ENCODE measurements at places on chromosomes 3 and 15. TPM values are rescaled to one million over a fixed set of nuclear protein-coding genes. Genes with fewer than 3 reads are reported as not detected.

Gene RYR3
- total RNA-seq = 1.7 TPM

DNA sequence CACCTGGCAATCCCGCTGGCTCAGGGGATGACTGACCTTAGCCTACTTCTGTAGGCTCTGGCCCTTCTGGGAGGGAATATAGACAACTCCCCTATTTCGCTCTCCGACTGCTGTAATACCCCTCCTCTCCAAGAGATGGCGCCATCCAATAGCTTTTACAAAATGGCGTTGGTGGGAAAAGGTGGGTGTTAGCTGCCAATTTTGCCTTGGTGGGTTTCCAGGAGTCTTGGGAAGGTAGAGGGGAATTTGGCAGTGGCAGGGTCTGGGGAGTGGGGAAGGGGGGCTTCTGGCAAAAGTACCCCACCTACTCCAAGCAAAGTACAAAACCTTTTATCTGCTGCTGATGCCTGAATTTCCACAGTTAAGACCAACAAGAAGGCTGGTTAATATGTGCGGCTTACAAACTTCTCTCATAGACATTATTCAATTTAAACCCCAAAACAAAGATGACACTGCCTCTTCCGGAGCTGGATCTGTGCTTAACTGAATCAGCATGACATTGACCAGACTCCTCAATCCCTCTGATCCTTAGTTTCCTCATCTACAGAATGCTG is 62.1 kb downstream of the RASGRF1 start:
- no peaks in the 10 kb centered on the region for H3K36me3 ChIP-seq
- H3K4me3 ChIP-seq = no peak overlapping the region
- no peak overlapping the region for H3K27ac ChIP-seq
- no peaks in the 10 kb centered on the region for H3K4me1 ChIP-seq
- no peaks in the 10 kb centered on the region for H3K27me3 ChIP-seq
- no peak for DNase-seq

Gene PLCB2
- total RNA-seq = 179 TPM

DNA sequence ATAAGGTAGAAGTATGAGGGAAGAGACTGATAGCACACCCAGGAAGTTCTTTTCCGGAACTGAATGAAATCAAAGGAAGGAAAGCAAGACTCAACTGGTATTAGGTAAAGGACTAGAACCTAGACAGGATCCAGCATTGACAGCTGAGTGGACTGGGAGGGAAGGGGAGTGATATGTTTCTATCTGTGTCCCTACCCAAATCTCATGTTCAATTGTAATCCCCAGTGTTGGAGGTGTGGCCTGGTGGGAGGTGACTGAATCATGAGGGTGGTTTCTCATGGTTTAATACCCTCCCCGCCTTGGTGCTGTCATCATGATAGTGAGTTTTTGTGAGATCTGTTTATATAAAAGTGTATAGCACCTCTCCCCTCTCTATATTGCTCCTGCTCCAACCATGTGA is 415.9 kb upstream of the KCNMB2 start:
- DNase-seq = no peak
- H3K27ac ChIP-seq = no peak overlapping the region
- H3K36me3 ChIP-seq = no peaks in the 10 kb centered on the region
- no peaks in the 10 kb centered on the region for H3K27me3 ChIP-seq

DNA sequence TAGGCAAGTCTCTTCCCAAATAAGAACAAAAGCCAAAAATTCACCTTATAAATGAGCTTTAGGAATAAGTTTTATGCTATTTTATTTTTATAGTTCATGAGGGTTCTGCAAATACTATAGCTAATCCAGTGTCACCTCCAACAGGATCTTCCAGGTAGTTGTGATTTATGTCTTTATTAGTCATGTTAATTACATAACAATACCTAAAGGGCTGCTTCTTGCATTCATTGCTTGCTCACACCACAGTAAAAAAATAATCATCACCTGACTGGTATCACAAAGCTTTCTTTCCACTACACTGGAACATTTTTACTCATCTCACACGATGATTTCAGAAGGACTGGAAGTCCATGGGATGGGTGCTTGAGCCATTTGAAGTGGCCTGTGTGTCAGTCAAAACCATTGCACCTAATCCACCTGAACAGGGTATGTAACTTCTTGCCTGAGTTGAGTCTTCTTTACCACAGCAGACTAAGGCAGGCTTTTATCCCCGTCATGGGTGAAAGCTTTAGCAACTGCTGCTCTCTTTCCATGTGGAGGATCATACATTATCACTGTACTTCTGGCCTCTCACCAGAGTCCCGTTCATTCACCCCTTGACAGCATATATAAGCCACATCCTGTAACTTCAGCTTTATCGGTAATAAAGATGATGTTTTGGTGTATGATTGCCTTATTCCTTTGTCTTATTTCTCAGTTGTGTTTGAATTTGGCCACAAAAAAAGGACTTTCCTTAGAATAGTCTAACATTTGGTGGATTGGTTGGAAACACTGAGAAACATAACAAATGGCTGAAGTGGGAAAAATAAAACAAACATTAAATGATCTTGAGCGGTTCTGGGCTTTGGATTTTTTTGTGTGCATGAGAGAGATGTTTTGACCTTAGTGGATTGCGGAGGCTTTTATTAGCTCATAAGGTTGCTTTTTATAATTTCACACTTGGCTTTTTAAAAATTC is 382.6 kb upstream of the THBS1 start:
- no peak overlapping the region for H3K27ac ChIP-seq
- H3K4me3 ChIP-seq = no peak overlapping the region
- H3K36me3 ChIP-seq = no peaks in the 10 kb centered on the region
- H3K27me3 ChIP-seq = no peaks in the 10 kb centered on the region

DNA sequence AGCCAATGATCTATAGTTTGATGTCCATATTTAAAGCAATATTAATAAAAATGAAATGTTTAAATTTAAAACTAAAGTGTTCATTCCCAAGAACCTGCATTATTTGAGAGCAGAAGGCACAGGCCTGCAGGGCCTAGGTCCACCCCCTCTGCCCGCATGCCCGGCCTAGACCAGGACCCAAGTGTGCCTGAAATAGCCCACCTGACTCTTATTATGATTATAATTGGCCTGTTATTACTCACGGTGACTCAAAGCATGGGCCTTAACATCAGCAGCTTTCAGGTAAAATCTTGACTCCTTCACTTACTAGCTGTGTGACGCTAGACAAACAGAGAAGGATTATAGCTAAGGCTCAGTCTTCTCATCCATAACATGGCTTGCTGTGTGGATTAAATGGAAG is 128.8 kb downstream of the PLCL2 start:
- H3K36me3 ChIP-seq = peaks cover 16% of the 10 kb centered on the region
- no peak overlapping the region for H3K4me3 ChIP-seq
- no peak for DNase-seq
- no peaks in the 10 kb centered on the region for H3K27me3 ChIP-seq

Gene CFAP100
- not detected for total RNA-seq

- peaks cover 5% of the 10 kb centered on the region for H3K27me3 ChIP-seq
- DNase-seq = no peak
- no peaks in the 10 kb centered on the region for H3K4me1 ChIP-seq
- H3K36me3 ChIP-seq = no peaks in the 10 kb centered on the region
- H3K4me3 ChIP-seq = no peak overlapping the region
These were observed 78.5 kb downstream of the KBTBD8 start for GRCh38 chr3:67076607-67077006.

Gene ABHD10
- total RNA-seq = 43.6 TPM

DNA sequence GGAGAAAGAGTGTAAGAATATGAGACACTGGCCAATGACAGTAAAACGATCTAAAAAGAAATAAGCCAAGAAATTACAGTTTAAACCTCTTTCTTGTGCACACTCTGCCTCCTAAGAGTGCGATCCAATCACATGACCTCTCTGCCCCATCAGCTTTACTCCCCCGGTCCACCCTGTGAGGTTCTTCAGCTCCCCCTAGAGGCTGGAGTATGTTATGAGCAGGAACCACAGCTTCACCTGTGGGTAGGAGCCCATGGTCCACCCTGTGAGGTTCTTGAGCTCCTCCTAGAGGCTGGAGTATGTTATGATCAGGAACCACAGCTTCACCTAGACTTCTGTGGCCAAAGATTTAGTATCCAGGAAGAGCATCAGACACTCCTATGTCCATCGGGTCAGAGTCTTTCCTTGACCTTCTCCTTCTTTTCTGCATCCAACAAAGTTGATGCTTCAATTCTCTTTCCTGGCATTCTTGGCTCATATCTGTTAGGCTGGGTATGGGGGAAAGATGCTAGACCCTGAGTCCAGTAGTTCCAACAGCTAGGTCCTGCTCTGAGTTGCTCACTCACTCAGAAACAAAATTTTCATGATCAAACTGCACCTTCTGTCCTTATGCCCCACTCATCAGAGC is 164.0 kb downstream of the MINAR1 start:
- H3K4me3 ChIP-seq = no peak overlapping the region
- no peaks in the 10 kb centered on the region for H3K27me3 ChIP-seq
- DNase-seq = no peak
- no peaks in the 10 kb centered on the region for H3K36me3 ChIP-seq

DNA sequence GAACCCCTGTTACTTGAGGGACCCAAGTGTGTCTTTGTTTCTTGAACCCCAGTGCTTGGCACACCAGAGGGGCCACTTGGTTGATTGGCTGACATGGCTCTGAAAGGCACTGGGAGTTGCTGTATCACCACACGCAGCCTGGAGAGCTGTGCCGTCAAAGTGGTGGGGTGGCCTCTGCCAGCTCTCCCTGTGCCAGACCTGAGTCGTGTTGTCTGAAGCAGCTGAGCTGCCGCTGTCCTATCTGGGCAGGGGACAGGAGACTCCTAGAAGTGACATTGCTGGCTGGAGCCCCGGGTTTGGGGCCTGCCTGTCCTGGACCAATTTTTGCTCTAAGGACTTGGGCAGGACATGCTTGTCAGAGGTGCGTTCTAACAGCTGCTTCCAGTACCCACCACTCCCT is 5.5 kb upstream of the SNX22 start:
- H3K36me3 ChIP-seq = peaks cover 33% of the 10 kb centered on the region
- no peaks in the 10 kb centered on the region for H3K27me3 ChIP-seq

GRCh38 chr3:175279911-175280310 is 420.8 kb downstream of the NAALADL2 start:
- H3K36me3 ChIP-seq = no peaks in the 10 kb centered on the region
- DNase-seq = no peak
- H3K27me3 ChIP-seq = no peaks in the 10 kb centered on the region
- H3K4me1 ChIP-seq = no peaks in the 10 kb centered on the region
- H3K27ac ChIP-seq = no peak overlapping the region
- H3K4me3 ChIP-seq = no peak overlapping the region

DNA sequence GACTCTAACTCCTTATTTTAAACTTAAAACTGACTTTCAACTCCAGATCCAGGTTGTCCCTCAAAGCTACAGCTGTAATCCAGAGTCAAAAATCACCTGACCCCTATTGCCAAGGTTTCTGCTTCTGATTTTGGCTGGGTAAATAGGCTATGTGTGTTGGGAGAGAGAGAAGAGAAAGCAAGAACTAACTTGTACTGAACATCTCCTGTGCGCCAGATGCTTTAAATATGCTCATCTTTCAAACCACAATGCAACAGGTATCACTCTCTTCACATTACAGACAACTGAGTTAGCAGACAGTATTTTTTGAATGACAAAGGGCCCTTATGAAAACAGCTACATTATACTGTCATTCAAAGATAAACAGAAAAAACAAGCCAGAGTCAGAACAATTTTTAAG is 7.0 kb downstream of the WWTR1 start:
- DNase-seq = no peak
- no peak overlapping the region for H3K4me3 ChIP-seq
- no peaks in the 10 kb centered on the region for H3K36me3 ChIP-seq
- no peak overlapping the region for H3K27ac ChIP-seq
- H3K27me3 ChIP-seq = no peaks in the 10 kb centered on the region

DNA sequence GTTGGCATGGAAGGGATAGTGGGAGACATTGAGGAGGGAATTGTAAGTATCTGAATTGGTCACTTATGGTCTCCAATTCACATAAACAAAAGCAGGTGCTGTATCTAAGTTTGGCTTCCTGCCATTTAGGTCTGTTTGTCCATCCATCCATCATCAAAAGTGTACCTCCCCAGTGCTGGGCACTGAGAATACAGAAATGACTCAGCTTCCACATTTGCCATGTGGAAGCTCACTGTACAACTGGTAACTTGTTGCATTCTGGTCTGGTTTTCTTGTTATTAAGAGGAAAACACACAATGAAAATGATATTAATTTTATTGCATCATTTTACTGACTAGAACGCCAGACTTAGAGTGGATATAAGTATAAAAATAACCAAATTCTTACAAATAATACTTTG is 30.9 kb upstream of the MUC13 start:
- H3K27ac ChIP-seq = no peak overlapping the region
- no peak overlapping the region for H3K4me3 ChIP-seq
- H3K4me1 ChIP-seq = no peaks in the 10 kb centered on the region
- DNase-seq = no peak
- H3K36me3 ChIP-seq = peaks cover 21% of the 10 kb centered on the region

Gene AADACL2
- not detected for total RNA-seq

DNA sequence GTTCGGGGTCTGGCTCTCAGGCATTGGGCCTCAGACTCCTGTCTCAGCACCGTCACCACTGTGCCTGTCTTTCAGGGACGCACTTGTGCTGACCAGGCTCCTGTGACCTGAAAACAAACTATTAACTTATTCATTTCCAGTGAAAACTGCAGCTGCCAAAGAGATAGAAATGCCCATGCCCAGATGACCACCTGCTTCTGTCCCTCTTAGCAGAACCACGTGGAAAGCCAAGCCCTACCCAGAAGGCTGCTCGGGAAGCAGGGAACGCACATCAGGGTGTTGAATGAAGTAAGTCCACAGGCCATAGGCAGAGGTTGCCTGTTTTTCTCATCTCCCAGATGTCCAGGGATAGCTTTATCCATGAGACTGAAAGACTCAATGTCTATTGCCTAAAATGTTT is 219.3 kb downstream of the EBLN2 start:
- H3K27ac ChIP-seq = no peak overlapping the region
- no peaks in the 10 kb centered on the region for H3K4me1 ChIP-seq
- H3K27me3 ChIP-seq = no peaks in the 10 kb centered on the region
- no peaks in the 10 kb centered on the region for H3K36me3 ChIP-seq
- H3K4me3 ChIP-seq = no peak overlapping the region

Gene CACNA2D2
- 2.5 TPM for total RNA-seq

DNA sequence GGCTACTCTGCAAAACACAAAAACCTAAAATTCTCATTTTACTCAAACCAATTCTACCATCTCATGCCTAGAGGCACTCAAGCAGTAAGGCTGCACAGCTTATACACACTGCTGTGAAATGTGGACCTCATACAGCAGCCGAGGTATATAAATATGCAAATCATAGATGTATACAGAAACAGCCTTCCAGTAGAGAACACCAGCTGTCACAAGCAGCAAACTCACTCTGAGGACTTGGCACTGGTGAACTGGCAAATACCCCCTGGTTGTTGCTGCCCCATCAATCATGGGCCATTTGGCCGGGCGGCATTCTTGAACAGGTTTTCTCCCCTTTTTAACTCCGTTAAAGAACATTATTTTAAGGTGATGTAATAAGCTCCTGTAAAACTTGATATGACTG is 378.0 kb downstream of the LSAMP start:
- no peak overlapping the region for H3K27ac ChIP-seq
- no peaks in the 10 kb centered on the region for H3K27me3 ChIP-seq
- DNase-seq = no peak
- H3K4me1 ChIP-seq = no peaks in the 10 kb centered on the region
- H3K4me3 ChIP-seq = no peak overlapping the region
- H3K36me3 ChIP-seq = no peaks in the 10 kb centered on the region

Gene CELF6
- total RNA-seq = 3.8 TPM

Data from naive thymus-derived CD4-positive, alpha-beta T cell (primary cell).